ENCODE measurements at places on chromosomes 1 and 21. TPM values are rescaled to one million over a fixed set of nuclear protein-coding genes. Genes with fewer than 3 reads are reported as not detected.
A peak's percentile ranks its signal among the peaks of the same experiment; 100 is the strongest.

LMOD1 gene
- 0.60 TPM for total RNA-seq

GRCh38 chr1:156639601-156640101 is 2.3 kb upstream of the BCAN start:
- H3K36me3 ChIP-seq, result no peaks in the 10 kb centered on the region
- no peak overlapping the region for H3K27ac ChIP-seq
- no peak overlapping the region for H3K4me3 ChIP-seq
- DNase-seq, result no peak

- H3K27ac ChIP-seq, result peak overlapping the region; percentile 62
- peaks cover 16% of the 10 kb centered on the region for H3K4me1 ChIP-seq
- H3K36me3 ChIP-seq, result no peaks in the 10 kb centered on the region
- peak; percentile 89 for DNase-seq
- H3K4me3 ChIP-seq, result peak overlapping the region; percentile 78
These were observed 18.0 kb downstream of the SERTAD4 start for GRCh38 chr1:210250665-210250997.

- no peaks in the 10 kb centered on the region for H3K4me1 ChIP-seq
- H3K4me3 ChIP-seq, result no peak overlapping the region
- no peak for DNase-seq
- H3K36me3 ChIP-seq, result no peaks in the 10 kb centered on the region
These were observed 1225.2 kb downstream of the NCAM2 start for GRCh38 chr21:22223385-22223784.

GRCh38 chr1:45303520-45304310 is 23.0 kb upstream of the HPDL start:
- peaks cover 7% of the 10 kb centered on the region for H3K4me1 ChIP-seq
- H3K36me3 ChIP-seq, result no peaks in the 10 kb centered on the region
- DNase-seq, result peak; percentile 99
- H3K27me3 ChIP-seq, result no peaks in the 10 kb centered on the region

MROH9 gene
- total RNA-seq, result not detected

DNA sequence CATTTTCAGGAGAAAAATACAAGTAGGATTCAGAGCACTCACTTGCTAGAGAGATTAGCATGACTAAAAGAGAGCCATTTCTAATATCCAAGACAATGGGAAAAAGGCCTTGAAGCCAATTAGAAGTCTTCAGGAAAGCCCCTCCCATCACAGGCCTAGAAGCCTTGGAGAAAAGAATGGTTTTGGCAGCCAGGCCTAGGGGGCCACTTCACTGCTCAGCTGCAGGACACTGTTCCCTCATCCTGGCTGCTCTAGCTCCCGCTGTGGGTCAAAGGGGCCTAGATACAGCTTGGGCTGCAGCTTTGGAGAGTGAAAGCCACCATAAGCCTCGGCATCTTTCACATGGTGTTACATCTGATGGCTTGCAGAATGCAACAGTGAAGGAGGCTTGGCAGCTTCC is 62.8 kb downstream of the RGS4 start:
- H3K36me3 ChIP-seq, result no peaks in the 10 kb centered on the region
- no peak overlapping the region for H3K4me3 ChIP-seq
- DNase-seq, result peak; percentile 59
- no peaks in the 10 kb centered on the region for H3K27me3 ChIP-seq
- H3K27ac ChIP-seq, result no peak overlapping the region

GRCh38 chr1:22739648-22740385 is 29.2 kb downstream of the EPHB2 start:
- DNase-seq, result no peak
- no peak overlapping the region for H3K27ac ChIP-seq
- H3K4me3 ChIP-seq, result no peak overlapping the region
- H3K4me1 ChIP-seq, result peaks cover 5% of the 10 kb centered on the region
- peaks cover 7% of the 10 kb centered on the region for H3K27me3 ChIP-seq
- no peaks in the 10 kb centered on the region for H3K36me3 ChIP-seq

GRCh38 chr1:150762552-150762951 is 3.0 kb downstream of the CTSS start:
- H3K4me1 ChIP-seq, result no peaks in the 10 kb centered on the region
- H3K4me3 ChIP-seq, result no peak overlapping the region
- H3K27me3 ChIP-seq, result no peaks in the 10 kb centered on the region
- no peak overlapping the region for H3K27ac ChIP-seq

- H3K36me3 ChIP-seq, result no peaks in the 10 kb centered on the region
- peak overlapping the region; percentile 65 for H3K4me3 ChIP-seq
- no peaks in the 10 kb centered on the region for H3K4me1 ChIP-seq
- H3K27me3 ChIP-seq, result no peaks in the 10 kb centered on the region
These were observed 150.5 kb downstream of the PLPPR5 start for GRCh38 chr1:98854137-98854536.

- peaks cover 8% of the 10 kb centered on the region for H3K36me3 ChIP-seq
- peaks cover 4% of the 10 kb centered on the region for H3K4me1 ChIP-seq
- no peak overlapping the region for H3K4me3 ChIP-seq
- no peak for DNase-seq
- H3K27ac ChIP-seq, result no peak overlapping the region
These were observed 2.8 kb upstream of the CAPZB start for GRCh38 chr1:19488136-19488535.

ABCA4 gene
- 1.6 TPM for total RNA-seq

DNA sequence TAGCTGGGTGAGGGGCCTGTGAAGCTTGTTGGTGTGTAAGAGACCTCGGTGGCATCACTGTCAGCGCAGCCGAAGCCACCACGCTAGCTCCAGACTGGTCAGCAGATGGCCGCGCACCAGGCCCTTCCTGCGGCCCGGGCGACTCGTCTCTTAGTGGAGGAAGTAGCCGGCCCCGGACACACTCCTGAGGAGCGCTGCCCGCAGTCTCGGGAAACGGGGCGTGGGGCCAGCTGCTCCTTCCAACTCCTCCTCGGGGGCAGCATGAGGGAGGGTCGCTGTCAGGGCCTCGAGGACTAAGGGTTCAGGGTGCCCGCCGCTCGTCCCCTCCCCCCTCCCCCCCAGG is 20.4 kb downstream of the H3-3A start:
- no peaks in the 10 kb centered on the region for H3K4me1 ChIP-seq
- peak; percentile 85 for DNase-seq
- peak overlapping the region; percentile 80 for H3K4me3 ChIP-seq
- H3K27me3 ChIP-seq, result peaks cover 18% of the 10 kb centered on the region

DNA sequence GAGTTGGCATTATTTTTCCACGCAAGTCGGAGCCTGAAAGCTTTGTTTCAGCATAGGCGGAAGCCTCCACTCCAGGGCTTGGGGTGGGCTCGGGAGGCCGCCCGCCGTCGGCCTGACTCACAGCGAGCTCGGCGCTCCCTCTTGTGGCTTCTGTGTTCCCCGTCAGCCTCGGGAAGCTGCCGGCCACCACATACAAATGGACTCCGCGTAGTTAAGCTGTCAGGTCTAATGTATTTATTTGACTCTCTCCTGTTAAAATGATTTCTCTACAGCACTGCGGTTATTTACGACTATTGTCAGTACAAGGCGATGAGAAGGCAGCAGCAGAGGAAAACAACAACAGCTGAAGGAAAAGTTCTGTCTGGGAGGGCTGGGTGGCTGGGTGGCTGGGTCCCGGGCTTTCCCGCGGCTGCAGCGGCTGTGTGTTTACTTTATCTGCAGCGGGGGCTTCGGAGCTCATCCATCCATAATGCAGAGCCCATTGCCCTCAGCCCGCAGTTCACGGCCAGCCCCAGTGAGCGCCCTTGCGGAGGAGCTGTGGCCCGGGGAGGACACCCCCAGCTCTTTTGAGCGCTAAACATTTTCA is 375.7 kb upstream of the CAMK1G start:
- no peaks in the 10 kb centered on the region for H3K36me3 ChIP-seq
- H3K27me3 ChIP-seq, result peaks cover 12% of the 10 kb centered on the region
- peak; percentile 93 for DNase-seq
- no peak overlapping the region for H3K27ac ChIP-seq
- H3K4me3 ChIP-seq, result peak overlapping the region; percentile 76
- peaks cover 2% of the 10 kb centered on the region for H3K4me1 ChIP-seq

CR1L gene
- total RNA-seq, result 1.9 TPM

DNA sequence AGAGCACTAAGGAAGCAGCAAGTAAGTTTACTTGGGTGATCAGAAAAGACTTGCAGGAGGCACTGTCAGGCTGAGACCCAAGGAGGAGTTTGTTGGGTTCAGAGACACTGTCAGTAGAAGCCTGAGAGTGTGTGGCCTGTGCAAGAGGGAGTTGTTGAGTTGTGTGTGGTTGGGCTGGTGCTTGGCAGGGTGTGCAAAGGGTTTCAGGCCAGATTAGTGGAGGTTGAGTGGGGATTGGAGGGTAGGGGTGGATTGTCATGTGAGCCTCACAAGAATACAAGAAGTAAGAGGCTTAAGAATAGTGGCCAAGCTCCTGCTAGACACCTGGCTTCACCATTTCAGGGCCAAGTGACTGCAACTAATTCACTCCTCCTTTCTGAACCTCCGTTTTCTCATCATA is 8.9 kb upstream of the KIF21B start:
- DNase-seq, result no peak
- no peak overlapping the region for H3K27ac ChIP-seq
- no peaks in the 10 kb centered on the region for H3K27me3 ChIP-seq

GRCh38 chr1:109490029-109490933 is 3.6 kb upstream of the CYB561D1 start:
- peaks cover 13% of the 10 kb centered on the region for H3K36me3 ChIP-seq
- H3K27ac ChIP-seq, result no peak overlapping the region
- no peak overlapping the region for H3K4me3 ChIP-seq
- peak; percentile 92 for DNase-seq
- no peaks in the 10 kb centered on the region for H3K4me1 ChIP-seq
- no peaks in the 10 kb centered on the region for H3K27me3 ChIP-seq

DNA sequence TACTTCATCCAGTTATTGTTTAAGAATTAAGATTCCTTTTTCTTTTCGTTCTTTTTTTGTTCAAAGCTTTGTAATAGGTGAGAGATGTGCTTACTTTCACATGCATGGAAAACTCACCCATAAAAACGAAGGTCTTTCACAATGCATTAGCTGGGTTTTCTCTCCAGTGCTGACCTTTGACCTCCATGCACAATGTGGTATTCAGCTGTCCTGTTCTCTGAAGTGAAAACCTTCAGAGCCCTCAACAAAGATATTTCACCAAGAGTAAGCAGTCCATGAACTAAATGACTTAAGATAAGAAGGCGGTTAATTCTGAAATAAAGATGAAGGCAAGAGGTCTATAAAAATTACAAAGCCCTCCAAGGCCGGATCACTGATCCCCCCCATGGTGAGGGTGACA is 77.1 kb upstream of the IPO9 start:
- H3K4me1 ChIP-seq, result peaks cover 17% of the 10 kb centered on the region
- no peaks in the 10 kb centered on the region for H3K27me3 ChIP-seq

GRCh38 chr1:11680270-11681070 is 478 bp downstream of the MAD2L2 start:
- peak overlapping the region; percentile 77 for H3K27ac ChIP-seq
- peaks cover 10% of the 10 kb centered on the region for H3K36me3 ChIP-seq
- H3K4me3 ChIP-seq, result peak overlapping the region; percentile 91
- no peaks in the 10 kb centered on the region for H3K4me1 ChIP-seq

DNA sequence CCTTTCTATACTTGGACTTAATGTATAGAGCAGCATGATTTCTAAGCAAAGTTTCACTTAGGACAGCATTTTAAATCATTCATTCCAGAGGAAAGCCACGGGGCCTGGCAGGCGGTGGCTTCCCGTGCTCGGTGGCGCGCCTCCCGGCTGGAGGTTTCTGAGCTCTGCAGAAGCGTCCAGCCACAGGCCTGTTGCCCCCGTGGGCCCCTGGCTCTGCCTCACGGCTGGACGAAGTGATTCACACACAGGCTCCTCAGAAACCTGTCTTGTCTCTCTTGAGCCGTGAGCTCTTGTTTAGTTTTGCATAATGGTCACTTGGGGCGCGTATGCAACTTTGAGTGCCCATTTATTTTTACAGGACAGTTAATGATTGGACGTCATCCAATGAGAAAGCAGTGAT is 22.1 kb upstream of the DIP2A start:
- H3K4me3 ChIP-seq, result no peak overlapping the region
- H3K36me3 ChIP-seq, result peaks cover 78% of the 10 kb centered on the region
- peak overlapping the region; percentile 44 for H3K27ac ChIP-seq
- no peaks in the 10 kb centered on the region for H3K4me1 ChIP-seq

- H3K36me3 ChIP-seq, result no peaks in the 10 kb centered on the region
- no peak for DNase-seq
- no peak overlapping the region for H3K4me3 ChIP-seq
- H3K27me3 ChIP-seq, result no peaks in the 10 kb centered on the region
These were observed 54.6 kb upstream of the NCAM2 start for GRCh38 chr21:20943561-20943997.

GRCh38 chr1:15708486-15709137 is 24.5 kb downstream of the PLEKHM2 start:
- H3K4me3 ChIP-seq, result no peak overlapping the region
- no peaks in the 10 kb centered on the region for H3K4me1 ChIP-seq
- peaks cover 12% of the 10 kb centered on the region for H3K36me3 ChIP-seq

DNA sequence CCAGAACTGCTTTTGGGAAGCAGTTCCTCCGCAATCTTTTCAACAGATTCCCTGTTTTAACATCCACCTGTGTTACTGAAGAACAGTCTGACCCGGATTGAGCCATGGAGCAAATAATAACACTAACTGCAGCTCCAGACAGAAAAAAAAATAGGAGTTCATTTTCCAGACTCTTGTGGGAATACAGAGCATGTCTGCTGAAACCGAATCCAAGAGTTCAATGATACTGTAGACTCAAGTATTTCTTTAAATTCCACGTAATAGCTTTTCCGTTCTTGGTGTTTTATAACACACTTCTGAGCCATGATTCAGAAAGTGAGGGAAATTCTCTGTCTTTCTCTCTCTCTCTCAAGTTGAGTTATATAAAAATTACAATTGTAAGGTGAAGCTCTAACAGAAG is 60.6 kb downstream of the DDAH1 start:
- no peaks in the 10 kb centered on the region for H3K36me3 ChIP-seq
- H3K27me3 ChIP-seq, result no peaks in the 10 kb centered on the region

DNA sequence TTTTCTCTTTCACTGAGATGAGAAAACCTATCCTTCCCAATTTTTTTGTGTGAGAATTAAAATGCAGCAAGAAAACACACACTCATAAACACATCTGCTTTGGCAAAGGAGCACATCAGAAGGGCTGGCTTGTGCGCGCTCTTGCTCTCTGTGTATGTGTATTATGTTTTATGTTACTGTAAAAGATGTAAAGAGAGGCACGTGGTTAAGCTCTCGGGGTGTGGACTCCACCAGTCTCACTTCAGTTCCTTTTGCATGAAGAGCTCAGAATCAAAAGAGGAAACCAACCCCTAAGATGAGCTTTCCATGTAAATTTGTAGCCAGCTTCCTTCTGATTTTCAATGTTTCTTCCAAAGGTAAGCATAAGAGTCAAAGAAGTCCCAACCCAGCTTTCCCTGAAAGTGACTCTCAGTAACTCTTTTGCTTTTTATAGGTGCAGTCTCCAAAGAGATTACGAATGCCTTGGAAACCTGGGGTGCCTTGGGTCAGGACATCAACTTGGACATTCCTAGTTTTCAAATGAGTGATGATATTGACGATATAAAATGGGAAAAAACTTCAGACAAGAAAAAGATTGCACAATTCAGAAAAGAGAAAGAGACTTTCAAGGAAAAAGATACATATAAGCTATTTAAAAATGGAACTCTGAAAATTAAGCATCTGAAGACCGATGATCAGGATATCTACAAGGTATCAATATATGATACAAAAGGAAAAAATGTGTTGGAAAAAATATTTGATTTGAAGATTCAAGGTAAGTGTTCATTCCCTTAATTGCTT is at the start of gene CD2:
CD2 (plus strand) TSS at position 233 of the 780 bp plus-strand sequence; CDS start at position 296, 63 bp downstream.
- DNase-seq, result no peak
- no peak within 1 kb of the TSS for H3K4me3 ChIP-seq
- H3K4me1 ChIP-seq, result no peaks in the 10 kb centered on the region
- no peaks in the 10 kb centered on the region for H3K27me3 ChIP-seq

Data from endodermal cell (in vitro differentiated cells).